ENCODE measurements at places on chromosomes 2 and 18.

- no peak for DNase-seq
Measured at GRCh38 chr2:113818382-113818951, 62.0 kb upstream of the SLC35F5 start.

DNA sequence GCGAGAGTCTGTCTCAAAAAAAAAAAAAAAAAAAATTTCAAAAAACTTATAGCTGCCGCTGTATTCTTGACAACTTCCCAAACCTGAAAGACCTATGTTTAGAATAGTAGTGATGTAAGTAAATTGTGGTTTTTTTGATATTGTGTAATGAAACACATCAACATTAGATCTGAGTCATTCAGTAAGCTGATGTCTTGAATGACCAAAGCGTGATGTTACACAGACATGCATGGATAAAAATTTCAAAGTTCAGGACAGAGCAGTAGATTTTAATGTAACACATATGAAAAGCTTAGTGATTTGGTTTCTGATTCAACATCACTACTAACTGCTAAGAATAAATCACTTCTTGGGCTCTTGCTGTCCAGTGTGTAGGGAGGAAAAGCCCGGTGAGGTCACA, 69.3 kb upstream of the MEX3C start:
- no peak for DNase-seq

DNA sequence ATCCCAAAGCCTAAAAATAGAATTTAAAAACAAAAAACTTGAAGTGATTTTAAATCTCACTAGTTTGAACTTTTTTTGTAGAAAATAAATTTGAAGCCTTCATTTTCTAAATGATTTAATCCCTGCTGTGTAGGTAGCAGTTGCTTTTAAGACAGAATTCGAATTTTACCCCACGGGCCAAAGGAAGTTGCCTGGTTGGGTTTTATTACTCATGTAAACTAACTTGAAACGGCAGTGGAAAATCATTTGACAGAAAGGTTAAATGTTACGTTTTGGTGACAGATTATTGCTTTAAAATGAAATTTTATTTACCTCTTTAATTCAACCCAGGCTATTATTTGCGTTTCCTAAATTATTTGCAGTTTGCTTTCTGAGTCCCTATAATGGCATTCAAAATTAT, 2.0 kb downstream of the MAPRE2 start:
- no peak for DNase-seq

- no peak for DNase-seq
Measured at GRCh38 chr18:42548493-42548892, 567.0 kb downstream of the RIT2 start.

DNA sequence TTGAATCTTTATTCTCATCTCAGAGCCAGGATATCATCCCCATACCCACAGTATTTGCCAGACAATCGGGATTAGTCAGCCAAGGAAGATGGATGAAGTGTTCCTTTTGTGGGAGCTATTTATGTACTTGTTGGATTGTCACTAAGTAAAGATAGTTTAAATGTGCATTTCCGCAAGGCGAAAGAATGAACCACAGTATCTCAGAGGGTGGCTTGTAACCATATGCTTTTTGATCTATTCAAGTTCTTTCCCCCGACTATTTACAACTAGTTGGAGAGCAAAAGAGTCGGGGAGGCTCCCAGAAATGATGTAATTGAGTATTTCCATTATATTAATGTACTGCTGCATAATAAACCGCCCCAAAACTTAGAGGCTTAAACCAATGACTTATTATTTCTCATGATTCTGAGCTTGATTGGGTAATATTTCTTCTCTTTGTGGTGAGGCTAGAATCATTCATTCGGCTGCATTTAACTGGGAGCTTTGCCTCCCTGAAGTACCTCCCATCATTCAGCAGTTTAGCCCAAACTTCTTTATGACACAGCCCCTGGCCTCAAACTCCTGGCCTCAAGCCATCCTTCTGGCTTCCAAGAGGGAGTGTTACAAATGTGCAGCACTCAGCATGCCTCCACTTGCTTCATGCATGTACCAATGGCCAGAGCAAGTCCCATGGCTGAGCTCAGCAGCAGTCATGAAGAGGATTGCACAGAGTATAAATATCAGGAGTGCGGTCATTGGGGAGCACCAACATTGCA, 423.7 kb downstream of the METTL4 start:
- no peak for DNase-seq

- DNase-seq, result no peak
Measured at GRCh38 chr2:51829477-51829876, 797.5 kb upstream of the NRXN1 start.

All from NCI-H1048 (cell line).